NCI-H774 (cell line): ENCODE measurements at places on chromosomes 6 and 20.

DNA sequence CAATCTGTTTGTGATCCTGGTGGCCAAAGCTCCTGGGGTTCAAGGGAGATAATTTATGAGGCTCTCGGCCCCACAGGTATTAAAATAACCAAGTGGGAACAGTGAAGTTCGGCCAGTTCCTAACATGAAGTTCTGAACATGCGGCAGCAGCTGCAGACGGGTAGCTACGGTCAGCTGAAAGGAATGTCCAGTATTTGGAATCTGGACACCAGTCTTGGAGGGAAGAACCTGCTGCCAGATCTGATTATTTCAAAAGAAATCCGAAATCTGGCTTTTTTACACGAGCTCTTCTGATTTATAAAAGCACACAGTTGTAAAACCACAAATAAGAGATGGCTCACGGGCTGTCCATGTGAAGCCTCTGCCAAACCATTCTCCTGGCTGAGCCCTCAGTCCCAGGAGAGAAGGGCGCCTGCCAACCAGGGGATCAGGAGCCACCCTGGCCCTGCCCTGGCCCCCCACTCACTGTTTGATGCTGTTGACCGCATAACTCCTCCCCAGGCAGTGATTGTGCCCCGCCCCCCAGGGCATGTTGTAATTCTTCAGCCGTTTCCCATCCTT is 28.2 kb upstream of the KCNB1 start:
- no peak for DNase-seq

DNA sequence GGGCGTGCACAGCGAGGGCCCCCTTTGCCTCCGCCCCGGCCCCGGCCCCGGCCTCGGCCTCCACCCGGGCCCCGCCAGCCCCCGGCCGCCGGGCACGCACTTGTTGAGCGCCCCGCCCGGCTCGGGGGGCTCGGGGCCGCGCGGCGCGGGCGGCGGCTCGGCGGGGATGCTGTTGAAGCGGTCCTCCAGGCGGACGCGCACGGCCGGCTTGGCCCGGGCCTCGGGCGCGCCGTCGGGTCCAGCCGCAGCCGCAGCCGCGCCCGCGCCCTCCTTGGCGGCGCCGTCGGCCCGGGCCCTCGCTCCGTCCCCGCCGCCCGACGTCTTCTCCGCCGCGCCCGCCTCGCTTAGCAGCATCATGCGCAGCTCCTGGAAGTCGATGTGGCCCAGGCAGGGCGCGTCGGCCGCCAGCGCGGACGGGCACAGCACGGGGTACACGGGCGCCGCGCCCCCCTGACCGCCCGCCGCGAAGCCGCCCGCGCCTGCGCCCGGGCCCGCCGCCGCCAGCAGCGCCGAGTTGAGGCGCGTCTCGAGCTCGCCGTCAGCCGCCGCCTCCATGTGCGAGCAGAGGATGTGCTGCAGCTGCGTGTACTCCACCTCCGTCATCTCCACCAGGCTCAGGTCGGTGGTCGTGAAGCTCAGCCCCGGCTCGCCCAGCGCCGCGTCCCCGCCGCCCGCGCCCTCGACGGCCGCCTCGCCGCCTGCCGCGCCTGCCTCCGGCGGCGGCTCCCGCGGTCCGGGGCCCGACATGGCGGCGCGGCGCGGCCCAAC is 514 bp downstream of the TCFL5 start:
- no peak for DNase-seq

GRCh38 chr20:20017844-20018185 is 653 bp downstream of the NAA20 start:
- DNase-seq = no peak

GRCh38 chr20:54450207-54450606 is 25.2 kb upstream of the DOK5 start:
- DNase-seq = no peak
